Substantia nigra (tissue), 51 donors: ENCODE measurements at places on chromosomes 1 and 21.

GRCh38 chr1:220281159-220281574 is 8.9 kb upstream of the RAB3GAP2 start:
- DNase-seq, result no peak

DNA sequence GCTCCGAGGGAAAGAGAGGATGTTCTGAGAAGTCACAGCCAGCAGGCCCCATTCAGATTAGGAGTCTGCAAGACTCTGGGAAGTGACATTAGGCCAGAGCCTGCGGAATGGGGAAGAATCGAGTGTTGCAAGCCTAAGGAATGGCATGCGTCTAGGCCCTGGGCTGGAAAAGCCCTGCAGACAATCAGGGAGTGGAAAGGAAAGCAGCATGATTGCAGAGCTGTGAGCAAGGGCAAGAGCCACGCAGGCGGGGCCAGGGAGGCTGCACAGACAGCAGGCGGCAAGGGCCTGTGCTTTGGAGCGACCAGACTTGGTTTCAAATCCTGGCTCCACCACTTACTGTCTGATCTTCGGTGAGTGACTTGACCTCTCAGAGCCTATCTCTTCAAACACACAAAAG is 118.2 kb downstream of the RRAGC start:
- DNase-seq, result no peak

- DNase-seq, result peak; percentile 64
Observed at GRCh38 chr1:40315795-40316594, 1.1 kb downstream of the COL9A2 start.

DNA sequence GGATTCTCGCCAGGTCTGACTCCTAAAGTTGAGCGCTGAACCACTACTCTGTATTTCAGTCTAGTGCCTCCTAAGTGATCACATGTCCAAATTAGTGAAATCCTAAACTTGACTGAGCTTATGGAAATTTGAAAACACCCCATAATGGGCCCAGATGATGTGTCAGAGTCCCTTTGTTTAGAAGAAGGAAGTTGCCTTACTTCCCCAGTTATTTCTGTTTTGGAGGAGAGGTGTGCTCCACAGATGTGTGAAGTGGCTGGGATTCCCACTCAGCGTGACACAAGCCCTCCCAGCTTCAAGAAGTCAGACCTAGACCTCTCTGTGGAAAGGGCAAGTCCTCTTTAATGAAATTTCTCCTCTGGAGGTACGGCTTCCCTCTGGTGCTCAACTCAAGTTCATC is 188.8 kb downstream of the TTLL7 start:
- DNase-seq, result no peak

GRCh38 chr1:32647308-32648134 is 2.8 kb downstream of the ZBTB8OS start:
- no peak for DNase-seq
